NCI-H187 treated with DMSO at 0.1 percent for 48 hours (cell line): ENCODE measurements at places on chromosomes 3 and 15.

DNA sequence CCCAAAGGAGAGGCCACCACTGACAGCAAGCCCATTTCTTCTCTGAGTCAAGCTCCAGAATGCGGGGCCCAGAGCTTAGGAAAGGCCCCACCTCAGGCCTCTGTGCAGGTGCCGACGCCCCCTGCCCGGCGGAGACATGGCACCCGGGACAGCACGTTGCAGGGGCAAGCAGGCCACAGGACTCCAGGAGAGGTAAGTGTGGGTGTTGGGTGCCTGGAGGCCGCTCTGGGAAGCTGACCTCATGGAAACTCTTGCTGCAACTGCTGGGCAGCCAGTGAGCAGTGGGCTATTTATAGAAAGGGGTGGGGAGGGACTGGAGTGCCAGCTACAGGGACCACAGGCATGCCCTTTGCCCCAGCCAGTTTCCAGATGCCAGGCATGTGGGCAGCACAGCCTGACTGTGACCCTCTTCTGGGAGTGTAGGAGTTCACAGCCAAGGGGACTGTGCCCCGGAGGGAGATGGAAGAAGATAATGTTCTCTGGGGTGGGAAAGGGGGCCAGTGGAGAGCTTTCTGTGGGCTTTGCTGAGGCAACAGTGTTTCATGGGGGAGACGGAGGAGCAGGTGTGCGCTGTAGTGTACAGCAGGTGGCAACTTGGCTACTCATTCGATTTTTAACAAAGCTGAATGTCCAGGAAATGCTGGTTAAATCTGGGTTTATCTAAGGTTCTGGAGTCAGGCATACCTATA, 23.7 kb downstream of the ALPK3 start:
- DNase-seq, result no peak

GRCh38 chr3:66993082-66993481, 5.0 kb upstream of the KBTBD8 start:
- DNase-seq, result no peak

GRCh38 chr15:67796196-67797127, 28.8 kb upstream of the SKOR1 start:
- DNase-seq, result no peak

DNA sequence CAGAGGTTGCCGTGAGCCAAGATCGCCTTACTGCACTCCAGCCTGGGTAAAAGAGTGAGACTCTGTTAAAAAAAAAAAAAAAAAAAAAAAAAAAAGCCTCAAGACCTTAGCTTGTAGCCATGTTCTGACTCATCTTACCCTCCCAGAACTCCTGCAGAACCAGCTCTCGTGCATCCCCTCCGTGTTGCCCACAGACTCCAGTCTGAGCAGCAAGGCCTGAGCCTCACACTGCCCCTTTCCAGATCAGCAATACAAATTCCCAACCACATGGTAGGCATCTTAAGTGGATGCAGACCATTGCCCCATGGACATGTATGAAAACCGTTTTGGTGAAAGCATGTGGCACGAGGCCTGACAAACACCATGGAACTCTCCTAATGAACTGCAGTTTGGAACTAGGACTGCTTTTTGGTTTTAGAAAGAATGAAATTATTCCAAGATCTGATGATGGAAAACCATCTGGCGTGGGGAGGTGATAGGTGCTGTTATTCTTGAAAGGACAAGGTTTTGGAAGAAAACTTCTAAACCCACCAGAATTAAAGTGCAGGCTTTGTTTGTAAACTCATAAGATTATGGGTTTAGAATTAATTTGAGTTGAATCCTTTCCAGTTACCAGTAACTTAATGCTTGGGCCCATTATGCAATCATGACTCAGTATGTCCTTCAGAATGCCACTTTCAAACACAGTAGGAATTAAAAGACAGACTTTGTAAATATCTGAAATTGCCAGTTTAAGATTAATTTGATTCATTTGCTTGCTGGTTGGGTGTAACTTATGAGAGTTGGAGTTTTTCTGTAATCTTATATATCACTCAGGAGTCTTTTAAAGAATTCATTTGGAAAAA, 163.7 kb upstream of the LRTM1 start:
- DNase-seq, result no peak

DNA sequence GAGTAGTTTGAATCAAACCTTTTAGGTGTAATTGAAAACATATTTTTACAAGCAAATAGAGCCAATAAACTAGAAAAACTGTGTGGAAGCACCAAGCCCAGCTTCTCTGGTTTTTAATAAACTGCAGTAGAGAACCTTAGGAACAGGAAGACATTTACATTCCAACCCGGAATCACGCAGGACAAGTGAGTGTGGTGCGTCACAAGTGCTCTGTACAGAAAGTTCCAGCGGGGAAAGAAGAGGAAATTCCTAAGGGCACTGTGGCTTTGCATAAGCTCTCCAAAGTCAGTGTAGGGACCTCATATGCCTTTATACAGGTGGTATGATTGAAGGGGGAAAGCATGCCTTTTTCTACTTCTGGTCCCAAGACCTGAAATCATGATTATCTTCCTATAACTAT, 21.6 kb downstream of the COL8A1 start:
- no peak for DNase-seq

DNA sequence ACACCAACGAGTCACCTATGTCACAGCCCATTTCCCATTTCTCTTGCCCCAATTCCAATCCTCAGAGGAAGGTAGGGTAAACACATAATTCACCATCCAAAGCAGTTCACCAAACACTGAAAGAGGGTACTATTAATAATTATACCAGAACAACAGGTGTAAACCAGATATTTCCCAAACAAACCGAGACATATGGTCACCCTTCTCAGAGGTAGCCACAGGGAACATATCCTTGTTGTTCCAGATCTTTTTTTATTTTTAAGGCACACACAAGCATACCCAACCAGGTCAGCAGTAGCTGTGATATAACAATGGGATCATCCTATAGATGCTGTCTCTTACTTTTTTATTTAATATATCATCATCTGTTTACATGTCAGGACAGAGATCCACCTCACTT, 24.7 kb downstream of the MAGI1 start:
- DNase-seq, result no peak

DNA sequence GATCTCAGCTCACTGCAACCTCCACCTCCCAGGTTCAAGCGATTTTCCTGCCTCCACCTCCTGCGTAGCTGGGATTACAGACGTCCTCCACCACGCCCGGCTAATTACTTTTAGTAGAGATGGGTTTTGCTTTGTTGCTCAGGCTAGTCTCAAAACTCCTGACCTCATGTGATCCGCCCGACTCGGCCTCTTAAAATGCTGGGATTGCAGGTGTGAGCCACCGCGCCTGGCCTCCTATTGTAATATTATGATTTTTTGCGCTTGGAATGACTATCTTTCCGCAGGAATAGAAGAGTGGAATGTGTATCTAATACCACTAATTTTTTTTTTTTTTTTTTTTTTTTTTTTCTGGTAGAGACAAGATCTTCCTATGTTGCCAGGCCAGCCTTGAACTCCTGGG, 1.8 kb downstream of the ARL8B start:
- DNase-seq, result no peak

DNA sequence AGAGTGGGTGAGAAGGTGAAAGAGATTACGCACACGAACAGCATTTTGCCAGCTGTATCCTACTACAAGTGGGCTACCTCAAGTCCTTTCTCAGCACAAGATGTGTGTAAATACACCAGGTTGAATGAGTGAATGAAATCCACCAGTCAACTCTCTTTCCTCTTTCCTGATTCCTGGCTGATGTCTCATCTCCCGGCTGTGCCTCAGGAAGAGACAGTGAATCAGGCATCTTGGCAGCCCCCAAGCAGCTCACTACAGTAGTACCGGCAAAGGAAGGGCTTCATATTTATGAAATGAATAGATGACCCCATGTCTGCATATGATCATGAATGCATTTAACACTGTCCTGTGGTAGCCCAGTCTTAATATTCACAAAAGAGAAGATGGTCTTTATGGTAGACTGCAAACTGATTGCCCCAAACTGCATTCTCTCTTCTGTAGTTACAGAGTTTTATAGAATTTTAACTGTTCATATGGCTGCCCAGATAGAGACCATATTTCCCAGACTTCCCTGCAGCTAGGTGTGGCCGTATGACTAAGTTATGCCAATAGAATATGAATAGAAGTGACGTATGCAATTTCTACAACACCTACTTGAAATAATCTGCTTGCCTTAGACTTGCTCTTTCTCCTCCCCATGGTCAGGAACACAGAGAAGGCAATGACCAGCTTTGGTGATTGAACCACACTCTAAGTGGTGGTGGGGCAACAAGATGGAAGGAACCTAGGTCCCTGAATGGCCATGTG, 22.7 kb downstream of the MGLL start:
- no peak for DNase-seq

- no peak for DNase-seq
Measured at GRCh38 chr3:133706033-133706432, 40.2 kb upstream of the TF start.

GRCh38 chr15:53513431-53513830, 246.0 kb downstream of the WDR72 start:
- no peak for DNase-seq

- no peak for DNase-seq
Measured at GRCh38 chr3:23701716-23702597, 103.8 kb upstream of the UBE2E1 start.

DNA sequence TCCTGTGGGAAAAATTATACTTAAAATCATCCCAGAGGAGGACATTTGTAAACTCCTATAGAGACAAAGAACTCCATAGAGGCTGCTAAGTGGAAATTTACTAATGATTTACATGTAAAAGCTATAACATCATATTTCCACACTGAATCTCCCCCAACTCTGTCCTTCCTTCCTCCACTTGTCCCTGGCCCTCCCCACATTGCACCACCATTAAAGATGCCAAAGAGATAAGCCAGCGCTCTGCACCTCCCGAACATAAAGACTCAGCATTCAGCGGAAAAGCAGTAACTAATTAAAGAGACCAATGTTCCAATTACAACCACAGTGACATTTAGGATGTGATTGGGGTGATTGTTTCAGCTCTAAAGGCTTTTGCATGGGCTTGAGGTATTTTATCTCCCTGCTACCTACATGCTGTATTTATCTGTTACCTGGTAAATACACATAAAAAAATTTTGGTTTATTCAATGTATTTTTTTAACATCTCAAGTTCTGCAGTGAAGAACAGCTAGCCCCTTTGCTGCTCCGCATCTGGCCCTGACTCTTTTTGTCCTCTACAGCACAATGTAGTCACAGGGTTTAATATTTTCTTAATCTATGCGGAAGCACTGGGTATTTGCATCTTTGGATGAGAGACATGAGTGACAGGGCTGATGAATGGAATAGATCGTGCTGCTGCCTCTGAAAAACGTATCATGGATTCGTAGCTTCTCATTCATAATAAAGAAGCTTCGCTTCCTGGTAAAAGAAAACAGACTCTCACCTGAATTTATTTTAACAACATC, 35.3 kb upstream of the B3GNT5 start:
- no peak for DNase-seq

- DNase-seq, result no peak
Measured at GRCh38 chr3:31958701-31959152, 22.3 kb downstream of the OSBPL10 start.

GRCh38 chr3:73624821-73625665, at the start of gene PDZRN3:
TSS of gene PDZRN3 (minus strand) at chr3:73624941.
- no peak for DNase-seq

GRCh38 chr15:78811124-78811824, at the start of gene ADAMTS7:
TSS of gene ADAMTS7 (minus strand) at chr15:78811464. CDS start at chr15:78811220, 244 bp downstream.
- DNase-seq, result no peak

GRCh38 chr3:21290557-21290956, 460.5 kb downstream of the ZNF385D start:
- no peak for DNase-seq

DNA sequence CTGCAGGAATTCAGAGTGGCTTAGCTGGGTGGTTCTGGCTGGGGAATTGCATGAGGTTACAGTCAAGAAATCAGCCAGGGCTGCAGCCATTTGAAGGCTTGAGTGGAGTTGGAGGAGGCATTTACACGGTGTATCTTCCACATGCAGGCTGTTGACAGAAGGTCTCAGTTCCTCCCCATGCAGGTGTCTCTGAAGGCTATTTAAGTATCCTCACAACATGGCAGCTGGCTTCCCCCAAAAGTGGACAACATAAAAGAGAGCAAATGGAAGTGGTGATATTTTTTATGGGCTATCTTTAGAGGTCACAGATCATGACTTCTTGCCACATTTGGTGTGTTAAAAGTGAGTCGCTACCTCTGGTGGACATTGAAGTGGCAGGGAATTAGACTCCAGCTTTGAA, 60.1 kb upstream of the SPRED1 start:
- no peak for DNase-seq
